ENCODE measurements at places on chromosomes 7 and 10.

DNA sequence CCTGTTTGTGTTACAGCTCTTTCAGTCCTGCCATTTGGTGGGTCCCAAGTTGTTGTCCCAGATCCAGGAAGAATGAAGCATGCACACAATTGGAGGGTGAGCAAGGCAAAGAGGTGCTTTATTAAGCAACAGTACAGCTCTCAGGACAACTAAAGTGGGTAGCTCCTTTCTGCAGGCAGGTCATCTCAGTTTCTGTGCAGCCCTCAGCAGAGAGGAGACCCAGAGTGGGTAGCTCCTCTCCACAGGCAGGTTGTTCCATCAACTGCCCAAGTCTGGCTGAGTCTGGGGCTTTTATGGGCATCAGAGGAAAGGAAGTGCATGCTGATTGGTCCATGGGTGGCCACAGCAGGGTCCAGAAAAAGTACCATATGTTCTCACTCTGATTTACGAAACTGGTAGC lies 624.5 kb downstream of the LRMDA start:
- DNase-seq, result no peak
- no peaks in the 10 kb centered on the region for H3K4me1 ChIP-seq
- no peak overlapping the region for H3K4me3 ChIP-seq

- no peaks in the 10 kb centered on the region for H3K4me1 ChIP-seq
- H3K27ac ChIP-seq, result no peak overlapping the region
- H3K27me3 ChIP-seq, result no peaks in the 10 kb centered on the region
- H3K36me3 ChIP-seq, result no peaks in the 10 kb centered on the region
Observed at GRCh38 chr10:101103430-101103829, 27.7 kb upstream of the TLX1 start.

- peak; percentile 57 for DNase-seq
- H3K27ac ChIP-seq, result no peak overlapping the region
- H3K36me3 ChIP-seq, result no peaks in the 10 kb centered on the region
- H3K27me3 ChIP-seq, result no peaks in the 10 kb centered on the region
- H3K4me3 ChIP-seq, result no peak overlapping the region
- no peaks in the 10 kb centered on the region for H3K4me1 ChIP-seq
Observed at GRCh38 chr10:128268015-128268722, 141.9 kb upstream of the MKI67 start.

GRCh38 chr7:77199013-77199966 lies at the start of gene FGL2:
Gene FGL2, minus strand, starts transcription at chr7:77199819. Its CDS starts 26 bp downstream, at chr7:77199793.
- H3K4me3 ChIP-seq, result peak within 1 kb of the TSS; percentile 61
- no peaks in the 10 kb centered on the region for H3K36me3 ChIP-seq
- peak; percentile 73 for DNase-seq
- no peaks in the 10 kb centered on the region for H3K27me3 ChIP-seq
- H3K4me1 ChIP-seq, result no peaks in the 10 kb centered on the region

GRCh38 chr7:114969096-114969495 lies 47.2 kb downstream of the MDFIC start:
- no peak overlapping the region for H3K27ac ChIP-seq
- no peaks in the 10 kb centered on the region for H3K27me3 ChIP-seq

DNA sequence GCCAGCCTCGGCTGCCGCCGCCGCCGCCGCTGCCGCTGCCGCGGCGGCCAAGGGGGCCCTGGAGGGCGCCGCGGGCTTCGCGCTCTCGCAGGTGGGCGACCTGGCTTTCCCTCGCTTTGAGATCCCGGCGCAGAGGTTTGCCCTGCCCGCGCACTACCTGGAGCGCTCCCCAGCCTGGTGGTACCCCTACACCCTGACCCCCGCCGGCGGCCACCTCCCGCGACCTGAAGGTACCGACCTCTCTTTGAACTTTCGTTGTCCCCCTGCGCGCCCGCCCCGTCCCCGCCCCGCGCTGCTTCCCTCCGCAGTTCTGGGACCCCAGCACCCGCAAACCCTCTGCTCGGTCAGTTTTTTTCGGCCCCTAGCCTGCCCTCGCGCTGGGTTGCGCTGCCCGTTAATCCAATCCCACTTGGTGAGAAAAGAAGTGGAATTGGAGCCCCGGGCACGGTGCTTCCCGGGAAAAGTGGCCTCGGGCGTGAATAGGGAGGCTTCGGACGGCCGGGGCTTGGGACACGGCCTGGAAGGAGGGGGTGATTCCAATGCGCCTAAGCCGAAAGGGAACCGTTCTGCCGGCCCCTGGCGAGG lies 543 bp downstream of the HMX3 start:
- H3K4me1 ChIP-seq, result peaks cover 29% of the 10 kb centered on the region
- H3K27me3 ChIP-seq, result peaks cover 100% of the 10 kb centered on the region
- no peaks in the 10 kb centered on the region for H3K36me3 ChIP-seq
- no peak overlapping the region for H3K27ac ChIP-seq
- H3K4me3 ChIP-seq, result peak overlapping the region; percentile 60
- no peak for DNase-seq

DNA sequence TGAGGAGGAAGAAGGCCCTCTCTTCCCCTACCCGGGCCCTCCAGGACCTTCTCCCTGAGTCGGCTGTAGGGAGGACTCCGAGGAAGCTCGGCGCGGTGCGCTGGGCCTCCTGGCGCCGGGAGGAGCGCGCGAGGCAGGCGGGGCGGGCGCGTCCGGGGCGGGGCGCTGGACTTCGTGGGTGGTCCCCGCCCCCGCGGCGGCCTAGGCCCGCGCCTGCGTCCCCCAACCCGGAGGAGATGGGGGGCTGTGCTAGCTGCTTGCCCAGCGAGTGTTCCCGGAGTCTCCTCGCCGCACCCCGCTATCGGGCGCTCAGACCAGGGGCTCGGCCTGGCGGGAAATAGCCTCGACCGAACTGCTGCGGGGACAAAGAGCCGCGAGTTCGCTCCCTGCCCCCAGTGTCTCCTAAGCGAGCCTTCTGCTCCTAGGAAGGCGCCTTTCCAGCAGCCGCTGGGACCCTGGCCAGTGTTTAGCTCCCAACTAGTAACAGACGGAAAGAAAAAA lies 19.2 kb upstream of the SMO start:
- no peaks in the 10 kb centered on the region for H3K27me3 ChIP-seq
- peak overlapping the region; percentile 62 for H3K4me3 ChIP-seq
- no peak overlapping the region for H3K27ac ChIP-seq
- H3K4me1 ChIP-seq, result no peaks in the 10 kb centered on the region
- peak; percentile 45 for DNase-seq

DNA sequence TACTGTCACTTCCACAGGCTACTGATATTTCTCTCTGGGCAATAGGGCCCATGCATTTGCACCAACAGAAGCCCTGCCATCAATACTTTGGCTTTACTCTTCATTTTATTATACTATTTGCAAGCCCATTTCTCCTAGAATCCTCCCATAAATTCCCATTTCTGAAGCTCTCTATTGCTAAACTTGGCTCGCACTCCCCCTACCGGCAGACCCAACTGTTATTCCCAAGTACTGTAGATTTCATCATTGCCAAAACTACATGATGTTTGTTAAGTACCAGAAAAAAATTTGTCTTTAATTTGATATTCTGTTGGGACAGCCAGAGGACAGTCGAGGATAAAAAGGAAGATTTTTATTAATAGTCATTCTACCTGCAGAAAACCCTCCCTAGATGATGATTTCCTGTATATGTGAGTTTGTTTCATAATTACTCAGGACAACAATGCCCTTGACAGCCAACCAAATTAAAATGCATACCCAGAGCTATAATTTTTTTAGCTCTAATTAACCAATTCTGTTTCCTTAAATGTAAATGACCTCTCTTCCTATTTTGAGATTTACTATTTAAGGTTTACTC lies 298.6 kb downstream of the REEP3 start:
- no peak overlapping the region for H3K4me3 ChIP-seq
- no peaks in the 10 kb centered on the region for H3K27me3 ChIP-seq
- peak; percentile 75 for DNase-seq
- no peaks in the 10 kb centered on the region for H3K4me1 ChIP-seq

All from psoas muscle (tissue), 8 donors.